ENCODE measurements at places on chromosomes 11 and 22.

- DNase-seq = no peak
These were observed 84.0 kb upstream of the CTSC start for GRCh38 chr11:88421530-88421929.

DNA sequence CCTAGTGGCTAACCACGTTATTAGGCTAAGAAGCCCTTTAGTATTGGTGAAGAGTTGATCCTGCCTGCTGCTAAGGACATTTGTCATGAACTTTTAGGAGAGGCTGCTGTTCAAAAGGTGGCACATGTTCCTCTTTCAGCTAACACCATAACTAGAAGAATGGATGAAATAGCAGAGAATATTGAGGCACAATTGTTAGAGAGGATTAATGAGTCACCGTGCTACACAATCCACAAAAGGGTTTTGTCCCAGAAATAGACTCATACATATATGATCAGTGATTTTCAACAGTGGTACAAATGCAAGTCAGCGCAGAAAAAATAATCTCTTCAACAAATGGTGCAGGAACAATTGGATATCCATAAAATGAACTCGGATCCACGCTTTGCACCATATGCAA lies 7.0 kb upstream of the MSANTD2 start:
- DNase-seq = no peak

DNA sequence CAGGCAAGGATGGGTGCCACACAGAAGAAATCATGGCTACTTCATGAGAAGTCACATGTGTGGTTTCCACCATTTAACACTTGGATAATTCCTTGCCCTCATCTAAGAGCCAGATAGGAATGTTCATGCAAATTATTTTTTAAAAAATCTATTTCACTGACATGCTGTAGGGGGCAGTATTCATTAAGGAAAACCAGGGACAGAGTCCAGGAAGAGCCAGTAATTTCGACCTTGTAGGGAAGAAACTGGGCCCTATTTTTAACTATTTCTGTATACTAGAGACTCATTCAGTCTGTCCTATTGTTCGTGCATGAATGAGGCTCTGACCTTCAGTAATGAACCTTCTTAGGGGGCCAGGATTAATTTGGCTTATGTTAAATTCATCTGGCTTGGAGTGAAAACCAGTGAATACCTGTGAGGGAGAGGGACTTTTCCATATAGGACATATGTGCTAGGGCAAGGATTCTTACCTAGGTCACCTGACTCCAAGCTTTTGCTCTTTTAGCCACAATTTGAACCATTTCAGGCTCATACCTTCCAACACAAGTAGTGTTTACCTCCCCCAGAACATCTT lies 192.7 kb downstream of the NAV2 start:
- no peak for DNase-seq

- no peak for DNase-seq
These were observed 113.0 kb upstream of the NAV2 start for GRCh38 chr11:19599681-19600080.

Data from lower leg skin (tissue), 4 donors.